ENCODE measurements at places on chromosomes 7 and 10.

DNA sequence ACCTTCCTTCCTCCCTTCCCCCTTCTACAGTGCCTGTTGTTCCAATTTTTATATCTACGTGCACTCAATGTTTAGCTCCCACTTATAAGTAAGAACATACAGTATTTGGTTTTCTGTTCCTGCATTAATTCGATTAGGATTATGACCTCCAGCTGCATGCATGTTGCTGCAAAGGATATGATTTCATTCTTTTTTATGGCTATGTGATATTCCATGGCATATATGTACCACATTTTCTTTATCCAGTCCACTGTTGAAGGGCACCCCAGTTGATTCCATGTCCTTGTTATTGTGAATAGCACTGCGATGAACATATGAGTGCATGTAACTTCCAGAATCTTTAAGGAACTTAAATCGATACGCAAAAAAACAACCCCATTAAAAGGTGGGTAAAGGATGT lies 39.9 kb downstream of the BET1 start:
- H3K27me3 ChIP-seq, result no peaks in the 10 kb centered on the region
- H3K27ac ChIP-seq, result no peak overlapping the region
- H3K36me3 ChIP-seq, result no peaks in the 10 kb centered on the region
- DNase-seq, result no peak
- no peak overlapping the region for H3K4me3 ChIP-seq

GRCh38 chr10:89534826-89535166 lies 598 bp downstream of the SLC16A12 start:
- H3K4me3 ChIP-seq, result peak overlapping the region; percentile 35
- no peaks in the 10 kb centered on the region for H3K36me3 ChIP-seq
- no peaks in the 10 kb centered on the region for H3K27me3 ChIP-seq
- no peaks in the 10 kb centered on the region for H3K4me1 ChIP-seq

- H3K4me1 ChIP-seq, result no peaks in the 10 kb centered on the region
- no peak overlapping the region for H3K4me3 ChIP-seq
- H3K27ac ChIP-seq, result no peak overlapping the region
- H3K27me3 ChIP-seq, result no peaks in the 10 kb centered on the region
- H3K36me3 ChIP-seq, result peaks cover 11% of the 10 kb centered on the region
- DNase-seq, result no peak
Measured at GRCh38 chr10:80518807-80519360, 18.8 kb upstream of the SH2D4B start.

GRCh38 chr10:100970076-100970913 lies 991 bp downstream of the SEMA4G start:
- no peaks in the 10 kb centered on the region for H3K27me3 ChIP-seq
- no peaks in the 10 kb centered on the region for H3K36me3 ChIP-seq
- peak overlapping the region; percentile 65 for H3K4me3 ChIP-seq
- peak overlapping the region; percentile 49 for H3K27ac ChIP-seq
- peaks cover 13% of the 10 kb centered on the region for H3K4me1 ChIP-seq
- DNase-seq, result peak; percentile 66

DNA sequence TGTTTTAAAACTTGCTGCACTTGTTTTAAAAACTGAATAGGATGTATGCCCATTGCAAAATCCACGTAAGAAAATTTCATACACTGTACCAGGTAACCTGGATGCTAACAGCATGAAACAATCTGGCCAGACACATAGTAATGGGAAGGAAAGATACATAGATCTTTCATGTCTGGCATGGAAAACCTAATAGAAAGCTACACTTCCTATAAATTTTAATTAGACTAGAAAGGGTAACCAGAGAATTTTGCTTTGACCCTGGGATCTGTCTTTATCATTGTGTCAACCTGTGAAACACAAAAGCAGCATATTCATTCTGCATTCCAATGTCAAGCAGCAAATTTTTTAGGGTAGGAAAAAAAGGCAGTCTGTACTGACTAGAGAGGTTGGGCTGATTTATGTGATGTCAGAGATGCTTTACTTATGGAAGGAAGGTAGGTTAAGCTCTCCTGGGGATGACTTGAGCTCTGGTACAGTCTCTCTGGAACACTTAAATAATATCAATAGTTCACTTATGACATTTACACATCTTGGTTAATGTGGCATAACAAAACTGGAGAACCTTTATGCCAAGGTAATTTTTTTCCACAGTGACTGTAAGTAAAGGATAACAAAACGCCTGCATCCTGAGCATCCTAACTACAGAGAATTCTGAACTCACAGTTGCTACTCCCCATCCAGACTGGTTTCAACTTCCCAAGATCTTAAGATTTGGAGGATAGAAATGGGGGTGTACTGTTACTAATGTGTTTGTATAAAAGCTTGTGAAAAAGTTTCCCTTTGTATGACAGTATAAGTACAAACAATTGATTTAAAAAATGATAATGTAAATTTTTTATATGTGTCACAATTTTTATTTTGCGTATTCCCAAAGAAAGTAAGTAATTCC lies 44.7 kb downstream of the DOCK4 start:
- H3K27ac ChIP-seq, result no peak overlapping the region
- H3K27me3 ChIP-seq, result no peaks in the 10 kb centered on the region

DNA sequence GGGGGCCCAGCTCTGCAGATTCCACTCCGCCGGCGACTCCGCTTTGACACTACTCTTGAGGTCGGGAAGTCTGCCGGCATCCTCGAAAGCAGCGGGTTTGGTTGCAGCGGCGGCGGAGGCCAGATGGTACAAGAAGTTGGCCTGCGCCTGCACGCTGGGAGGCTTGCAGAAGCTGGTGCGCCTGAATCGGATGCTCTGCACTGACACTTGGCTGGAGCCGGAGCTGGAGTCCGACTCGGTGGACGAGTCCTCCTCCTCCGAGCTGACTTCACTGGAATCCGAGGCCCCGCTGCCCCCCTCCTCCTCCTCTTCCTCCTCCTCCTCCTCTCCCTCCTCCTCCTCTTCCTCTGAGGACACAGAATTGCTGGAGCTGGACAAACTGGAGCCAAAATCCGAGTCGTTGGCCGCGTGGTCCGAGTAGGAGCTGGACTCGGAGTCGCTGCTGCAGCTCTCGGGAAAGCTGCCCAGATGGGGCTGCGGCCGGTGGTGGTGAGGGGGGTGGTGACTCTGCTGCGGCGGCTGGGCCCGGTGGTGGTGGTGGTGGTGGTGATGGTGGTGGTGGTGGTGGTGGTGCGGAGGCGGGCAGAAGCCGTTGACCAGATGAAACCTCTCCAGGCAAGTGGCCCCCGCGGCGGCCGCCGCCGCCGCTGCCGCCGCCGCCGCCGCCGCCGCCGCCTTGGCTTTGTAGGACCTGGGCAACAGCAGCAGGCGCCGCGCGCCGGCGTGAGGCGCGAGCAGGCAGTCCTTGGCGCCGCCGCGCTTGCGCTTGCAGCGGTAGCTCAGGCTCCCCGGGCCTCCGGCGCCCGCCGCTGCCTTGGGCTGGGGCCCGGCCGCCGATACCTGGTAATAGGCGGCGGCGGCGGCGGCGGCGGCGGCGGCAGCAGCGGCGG lies 9.0 kb downstream of the SKIDA1 start:
- H3K4me3 ChIP-seq, result peak overlapping the region; percentile 65
- H3K4me1 ChIP-seq, result no peaks in the 10 kb centered on the region
- no peaks in the 10 kb centered on the region for H3K36me3 ChIP-seq
- H3K27me3 ChIP-seq, result no peaks in the 10 kb centered on the region
- peak; percentile 75 for DNase-seq

- no peak for DNase-seq
- no peak overlapping the region for H3K27ac ChIP-seq
- H3K27me3 ChIP-seq, result no peaks in the 10 kb centered on the region
- no peak overlapping the region for H3K4me3 ChIP-seq
- H3K36me3 ChIP-seq, result no peaks in the 10 kb centered on the region
Measured at GRCh38 chr7:149109969-149110368, 16.2 kb downstream of the ZNF425 start.

DNA sequence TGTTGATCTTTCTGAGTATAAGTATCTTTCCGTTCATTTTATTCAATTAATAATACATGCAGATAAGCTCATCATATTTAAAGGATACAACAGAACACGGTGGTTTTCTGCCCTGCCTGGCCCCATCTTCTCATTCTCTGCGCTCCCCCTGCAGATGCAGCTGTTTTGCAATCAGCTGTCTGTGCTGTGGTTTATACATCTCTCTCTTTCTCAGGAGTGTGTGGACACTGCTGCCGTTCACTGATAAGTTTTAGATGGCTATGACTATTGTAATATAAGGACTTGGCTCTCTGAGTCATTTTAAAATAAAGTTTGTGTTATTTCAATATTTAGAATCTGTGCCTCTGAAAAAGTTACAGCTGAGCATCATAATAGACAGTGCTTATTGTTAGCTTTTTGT lies 54.5 kb downstream of the CUL1 start:
- DNase-seq, result no peak
- no peak overlapping the region for H3K4me3 ChIP-seq
- H3K27ac ChIP-seq, result no peak overlapping the region
- H3K27me3 ChIP-seq, result no peaks in the 10 kb centered on the region
- H3K4me1 ChIP-seq, result no peaks in the 10 kb centered on the region

DNA sequence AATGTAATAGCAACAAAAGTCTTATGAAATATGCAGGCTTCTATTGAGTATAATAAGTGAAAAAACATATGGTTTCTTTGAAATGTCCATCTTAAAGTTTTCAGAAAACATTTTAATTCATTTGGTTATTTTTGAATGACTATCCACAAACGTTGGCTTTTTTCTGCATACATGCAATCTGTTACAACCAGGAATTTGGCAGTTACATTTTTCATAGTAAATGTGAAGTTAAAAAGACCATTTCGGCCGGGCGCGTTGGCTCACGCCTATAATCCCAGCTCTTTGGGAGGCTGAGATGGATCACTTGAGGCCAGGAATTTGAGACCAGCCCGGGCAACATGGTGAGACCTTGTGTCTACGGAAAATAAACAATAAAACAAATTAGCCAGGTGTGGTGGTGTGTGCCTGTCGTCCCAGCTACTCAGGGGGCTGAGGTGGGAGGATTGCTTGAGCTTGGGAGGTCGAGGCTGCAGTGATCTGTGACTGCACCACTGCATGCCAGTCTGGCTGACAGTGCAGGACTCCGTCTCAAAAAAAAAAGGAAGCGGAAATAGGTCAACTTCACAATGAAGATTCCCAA lies 73.9 kb upstream of the NMT2 start:
- no peak for DNase-seq
- no peaks in the 10 kb centered on the region for H3K27me3 ChIP-seq
- H3K27ac ChIP-seq, result no peak overlapping the region
- no peaks in the 10 kb centered on the region for H3K4me1 ChIP-seq
- H3K36me3 ChIP-seq, result no peaks in the 10 kb centered on the region
